ENCODE measurements at places on chromosomes 2 and 18.

DNA sequence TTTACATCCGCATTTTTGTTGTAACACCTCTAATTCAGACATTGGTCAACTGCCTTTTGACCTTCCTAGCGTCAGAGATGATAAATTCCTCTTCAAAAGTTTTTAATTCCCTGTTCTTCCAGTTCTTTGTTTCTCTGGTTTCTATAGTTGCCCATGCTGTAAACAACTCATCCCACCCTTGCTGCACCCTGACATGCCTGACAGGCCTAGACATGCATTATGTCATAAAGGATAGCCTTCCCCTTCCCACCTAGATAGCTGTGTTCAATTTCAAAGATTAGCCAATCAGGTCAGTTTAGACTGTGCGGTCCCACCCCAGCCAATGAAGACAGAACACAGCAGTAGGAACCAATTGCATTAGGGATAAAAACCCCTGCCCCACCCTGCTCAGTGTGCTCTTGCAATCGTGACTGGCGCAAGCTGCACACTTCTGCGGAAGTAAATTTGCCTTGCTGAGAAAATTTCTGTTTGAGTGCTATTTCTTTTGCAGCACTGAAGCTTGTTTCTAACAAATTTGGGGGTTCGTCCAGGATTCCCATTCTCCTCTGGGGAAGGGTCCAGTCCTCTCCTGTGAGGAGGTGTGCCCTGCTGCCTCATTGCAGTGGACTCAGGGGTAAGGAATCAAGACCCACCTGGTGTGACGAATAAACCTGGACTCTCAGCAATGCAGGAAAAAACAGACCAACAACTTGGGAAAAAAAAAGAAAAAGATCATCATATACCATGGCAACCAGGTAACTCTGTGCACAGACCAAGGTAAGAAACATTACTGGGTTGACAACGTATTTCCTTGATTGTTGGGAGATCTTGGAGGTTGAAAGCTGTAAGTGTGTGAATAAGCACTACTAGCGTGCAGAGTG lies 9.1 kb upstream of the SAP130 start:
- DNase-seq: no peak
- H3K27ac ChIP-seq: no peak overlapping the region
- no peaks in the 10 kb centered on the region for H3K27me3 ChIP-seq
- no peaks in the 10 kb centered on the region for H3K4me1 ChIP-seq

GRCh38 chr2:98907966-98908905 lies 27.8 kb downstream of the CRACDL start:
- DNase-seq: peak; percentile 89
- no peaks in the 10 kb centered on the region for H3K27me3 ChIP-seq
- H3K4me1 ChIP-seq: peaks cover 21% of the 10 kb centered on the region

DNA sequence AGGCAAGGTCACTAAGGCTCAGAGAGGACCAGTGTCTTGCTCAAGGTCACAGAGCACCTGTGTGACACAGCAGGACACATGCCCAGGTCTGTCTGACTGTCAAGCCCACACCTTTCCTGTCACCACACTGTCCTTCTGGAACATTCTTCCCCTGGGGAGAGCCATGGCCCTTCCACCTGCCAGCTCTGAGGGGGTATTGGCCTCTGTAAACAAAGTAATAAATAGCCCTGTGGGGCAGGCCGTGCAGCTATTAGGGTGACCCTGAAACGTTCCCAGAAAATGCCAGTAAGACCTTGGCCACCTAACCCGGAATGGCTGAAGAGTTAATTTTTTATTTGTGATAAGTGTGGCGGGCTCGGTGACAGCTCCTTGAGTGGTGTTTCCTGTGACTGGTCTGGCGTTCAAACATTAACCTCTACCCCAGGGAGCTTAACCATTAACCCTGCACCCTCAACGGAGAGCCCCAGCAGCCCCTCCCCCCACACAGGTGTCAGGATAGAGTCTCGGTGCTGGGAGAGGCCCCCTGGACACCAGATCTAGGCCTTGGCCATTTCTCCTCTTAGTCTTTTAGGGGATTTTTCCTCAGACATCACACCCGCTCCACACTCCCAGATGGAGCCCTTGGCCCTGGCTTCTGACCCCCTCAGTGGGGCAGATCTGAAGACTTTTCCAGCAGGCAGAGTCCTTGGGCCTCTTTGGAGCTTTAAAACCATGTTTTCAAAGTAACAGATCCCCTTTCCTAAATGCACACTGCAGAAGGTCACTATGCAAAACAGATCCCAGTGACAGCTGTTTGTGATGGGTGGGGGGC lies 36.6 kb downstream of the SCTR start:
- no peak overlapping the region for H3K27ac ChIP-seq
- H3K4me3 ChIP-seq: no peak overlapping the region
- peaks cover 25% of the 10 kb centered on the region for H3K4me1 ChIP-seq
- no peaks in the 10 kb centered on the region for H3K27me3 ChIP-seq
- H3K36me3 ChIP-seq: no peaks in the 10 kb centered on the region
- DNase-seq: peak; percentile 90

DNA sequence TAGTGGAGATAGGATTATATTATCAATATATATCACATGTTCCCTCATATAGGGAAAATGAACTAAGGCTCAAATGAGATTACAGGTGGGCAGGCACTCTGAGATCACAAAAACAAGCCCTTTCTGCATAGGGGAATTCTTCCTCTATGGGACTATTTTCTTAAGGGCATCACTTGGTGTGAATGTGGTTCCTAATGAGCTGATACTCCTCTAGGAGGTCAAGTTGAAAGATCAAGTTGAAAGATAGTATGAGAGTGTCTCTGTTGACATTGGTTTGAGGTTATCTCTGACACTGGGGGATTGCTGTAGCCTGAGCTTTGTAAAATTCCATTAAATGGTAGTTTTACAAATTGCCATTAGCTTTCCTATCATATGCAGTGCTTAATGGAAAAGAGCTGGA lies 270.4 kb downstream of the PRKCE start:
- no peak for DNase-seq
- H3K36me3 ChIP-seq: no peaks in the 10 kb centered on the region
- no peak overlapping the region for H3K4me3 ChIP-seq
- no peaks in the 10 kb centered on the region for H3K27me3 ChIP-seq
- peaks cover 45% of the 10 kb centered on the region for H3K4me1 ChIP-seq

GRCh38 chr2:143730953-143731260 lies 601.7 kb downstream of the ARHGAP15 start:
- no peak overlapping the region for H3K27ac ChIP-seq
- no peaks in the 10 kb centered on the region for H3K36me3 ChIP-seq
- H3K27me3 ChIP-seq: peaks cover 3% of the 10 kb centered on the region
- no peak overlapping the region for H3K4me3 ChIP-seq

GRCh38 chr2:74070991-74071390 lies 76.7 kb downstream of the BOLA3 start:
- H3K4me1 ChIP-seq: peaks cover 12% of the 10 kb centered on the region
- no peak for DNase-seq
- H3K4me3 ChIP-seq: no peak overlapping the region

DNA sequence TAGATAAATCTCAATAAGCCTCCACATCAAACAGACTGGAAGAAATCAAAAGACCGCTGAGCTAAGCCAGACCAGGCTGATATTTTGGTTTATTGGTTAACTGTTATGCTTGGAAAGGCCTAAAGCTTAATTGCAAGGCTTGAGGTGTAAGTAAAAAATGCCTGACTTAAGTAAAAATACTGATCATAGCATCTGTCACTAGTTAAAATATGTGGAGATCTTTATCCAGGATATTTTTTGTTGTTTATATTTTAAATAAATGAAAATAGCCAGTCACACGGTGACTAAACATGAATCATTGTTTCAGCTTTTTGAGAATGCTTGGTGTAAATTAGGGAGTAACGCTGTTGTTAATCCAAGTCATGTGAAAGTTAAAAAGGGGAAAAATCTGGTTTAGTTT lies 127.9 kb downstream of the THADA start:
- no peaks in the 10 kb centered on the region for H3K27me3 ChIP-seq
- H3K27ac ChIP-seq: peak overlapping the region; percentile 20
- no peak for DNase-seq
- no peaks in the 10 kb centered on the region for H3K36me3 ChIP-seq
- peaks cover 5% of the 10 kb centered on the region for H3K4me1 ChIP-seq

- H3K36me3 ChIP-seq: no peaks in the 10 kb centered on the region
- no peak for DNase-seq
- H3K27me3 ChIP-seq: peaks cover 7% of the 10 kb centered on the region
Measured at GRCh38 chr18:21896732-21897336, 156.2 kb downstream of the MIB1 start.

DNA sequence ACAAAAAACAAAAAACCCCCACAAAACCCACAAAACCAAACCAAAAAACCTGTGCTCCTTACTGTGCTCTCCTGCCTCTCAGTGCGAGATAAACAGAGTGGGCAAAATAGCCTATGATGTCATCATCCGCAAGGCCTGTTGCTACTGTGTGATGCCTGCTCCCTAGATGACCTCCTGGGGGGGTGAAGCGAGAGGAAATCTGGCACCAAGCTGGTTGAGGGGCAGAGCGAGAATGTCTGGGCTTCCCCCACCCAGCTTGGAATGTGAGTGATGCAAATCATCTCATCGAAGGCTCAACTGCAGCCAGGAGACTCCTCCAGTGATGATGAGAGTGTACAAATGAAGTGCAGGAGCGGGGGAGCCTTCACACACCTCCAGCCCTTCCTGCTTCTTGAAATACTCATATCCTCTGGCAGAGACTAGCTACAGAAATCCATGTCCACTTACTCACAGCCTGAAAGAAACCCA lies 57.7 kb upstream of the MAP4K3 start:
- peaks cover 37% of the 10 kb centered on the region for H3K4me1 ChIP-seq
- no peak overlapping the region for H3K4me3 ChIP-seq
- H3K27ac ChIP-seq: peak overlapping the region; percentile 12
- DNase-seq: no peak
- H3K36me3 ChIP-seq: no peaks in the 10 kb centered on the region

GRCh38 chr18:48136827-48137373 lies 206.4 kb upstream of the SMAD2 start:
- peak overlapping the region; percentile 58 for H3K27ac ChIP-seq
- H3K36me3 ChIP-seq: no peaks in the 10 kb centered on the region
- peak overlapping the region; percentile 73 for H3K4me3 ChIP-seq
- peaks cover 61% of the 10 kb centered on the region for H3K4me1 ChIP-seq
- no peaks in the 10 kb centered on the region for H3K27me3 ChIP-seq

DNA sequence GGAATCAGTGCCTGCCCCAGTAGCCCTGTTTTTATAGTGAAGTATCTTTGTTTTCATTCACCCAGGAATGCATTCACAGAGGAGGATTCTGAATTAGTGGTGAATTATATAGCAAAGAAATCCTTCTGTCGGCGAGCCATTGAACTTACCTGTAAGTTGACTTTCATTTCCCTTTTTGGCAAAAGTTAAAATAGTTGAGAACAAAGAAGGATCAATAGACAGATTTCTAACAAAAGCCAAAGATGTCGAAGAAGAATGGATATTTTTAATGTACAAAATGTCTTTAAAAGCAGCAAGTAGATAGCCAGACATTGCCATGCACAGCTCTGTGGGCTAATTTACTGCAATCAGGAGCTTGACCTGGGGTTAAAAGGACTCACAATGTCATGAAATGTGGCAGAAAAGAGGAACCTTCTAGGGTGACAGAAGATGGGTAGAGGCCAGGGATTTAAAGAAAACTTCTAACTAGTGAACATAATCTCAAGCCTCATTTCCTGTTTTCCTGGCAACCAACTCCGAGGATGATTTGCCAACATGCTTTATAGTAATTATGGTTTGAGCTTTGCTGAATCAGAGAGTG lies 53.8 kb upstream of the TMEM87B start:
- no peaks in the 10 kb centered on the region for H3K4me1 ChIP-seq
- peaks cover 25% of the 10 kb centered on the region for H3K36me3 ChIP-seq

GRCh38 chr18:79750980-79751571 lies 46.7 kb upstream of the KCNG2 start:
- H3K27ac ChIP-seq: no peak overlapping the region
- no peaks in the 10 kb centered on the region for H3K4me1 ChIP-seq
- no peak overlapping the region for H3K4me3 ChIP-seq
- H3K27me3 ChIP-seq: no peaks in the 10 kb centered on the region

DNA sequence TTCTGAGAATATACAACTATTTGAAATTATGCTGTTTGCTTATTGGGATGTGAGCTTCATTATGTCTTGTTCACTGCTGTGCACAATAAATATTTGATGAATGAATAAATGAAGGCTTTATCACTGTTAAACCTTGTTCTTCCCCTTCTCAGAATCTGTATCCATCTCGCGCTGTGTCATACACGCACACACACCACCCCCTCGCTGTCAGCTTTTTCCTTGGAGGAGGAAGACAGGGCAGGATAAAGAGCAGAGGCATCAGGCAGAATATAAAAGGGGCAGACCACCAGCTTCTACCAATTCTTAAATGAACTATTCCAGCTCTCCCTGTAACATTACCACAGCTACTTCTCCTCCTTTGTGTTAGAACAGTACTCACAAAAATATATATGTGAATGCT lies 75.0 kb downstream of the CD226 start:
- H3K4me1 ChIP-seq: no peaks in the 10 kb centered on the region
- DNase-seq: no peak
- H3K36me3 ChIP-seq: no peaks in the 10 kb centered on the region

GRCh38 chr2:98134172-98135005 lies 47.4 kb downstream of the VWA3B start:
- H3K36me3 ChIP-seq: no peaks in the 10 kb centered on the region
- no peak overlapping the region for H3K4me3 ChIP-seq
- peaks cover 12% of the 10 kb centered on the region for H3K4me1 ChIP-seq
- no peaks in the 10 kb centered on the region for H3K27me3 ChIP-seq
- H3K27ac ChIP-seq: no peak overlapping the region
- DNase-seq: peak; percentile 86

- no peaks in the 10 kb centered on the region for H3K4me1 ChIP-seq
- H3K27me3 ChIP-seq: no peaks in the 10 kb centered on the region
- H3K27ac ChIP-seq: no peak overlapping the region
- no peak for DNase-seq
Measured at GRCh38 chr2:195649629-195650190, 7.3 kb upstream of the SLC39A10 start.

DNA sequence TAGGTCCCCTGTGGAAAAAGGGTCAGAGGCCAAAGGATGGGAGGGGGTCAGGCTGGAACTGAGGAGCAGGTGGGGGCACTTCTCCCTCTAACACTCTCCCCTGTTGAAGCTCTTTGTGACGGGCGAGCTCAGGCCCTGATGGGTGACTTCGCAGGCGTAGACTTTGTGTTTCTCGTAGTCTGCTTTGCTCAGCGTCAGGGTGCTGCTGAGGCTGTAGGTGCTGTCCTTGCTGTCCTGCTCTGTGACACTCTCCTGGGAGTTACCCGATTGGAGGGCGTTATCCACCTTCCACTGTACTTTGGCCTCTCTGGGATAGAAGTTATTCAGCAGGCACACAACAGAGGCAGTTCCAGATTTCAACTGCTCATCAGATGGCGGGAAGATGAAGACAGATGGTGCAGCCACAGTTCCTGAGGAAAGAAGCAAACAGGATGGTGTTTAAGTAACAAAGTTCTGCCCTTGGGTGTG lies 165.8 kb downstream of the RPIA start:
- H3K27me3 ChIP-seq: no peaks in the 10 kb centered on the region
- no peak for DNase-seq
- no peak overlapping the region for H3K27ac ChIP-seq
- peaks cover 7% of the 10 kb centered on the region for H3K4me1 ChIP-seq
- no peaks in the 10 kb centered on the region for H3K36me3 ChIP-seq

GRCh38 chr2:119025762-119026351 lies 83.9 kb downstream of the MARCO start:
- no peaks in the 10 kb centered on the region for H3K36me3 ChIP-seq
- H3K27ac ChIP-seq: no peak overlapping the region
- H3K27me3 ChIP-seq: no peaks in the 10 kb centered on the region
- no peak overlapping the region for H3K4me3 ChIP-seq
